ENCODE measurements at places on chromosomes 4 and X. TPM values are rescaled to one million over a fixed set of nuclear protein-coding genes. Genes with fewer than 3 reads are reported as not detected.

Gene PF4V1
- not detected for polyA plus RNA-seq

Gene CYTL1
- polyA plus RNA-seq = not detected

DNA sequence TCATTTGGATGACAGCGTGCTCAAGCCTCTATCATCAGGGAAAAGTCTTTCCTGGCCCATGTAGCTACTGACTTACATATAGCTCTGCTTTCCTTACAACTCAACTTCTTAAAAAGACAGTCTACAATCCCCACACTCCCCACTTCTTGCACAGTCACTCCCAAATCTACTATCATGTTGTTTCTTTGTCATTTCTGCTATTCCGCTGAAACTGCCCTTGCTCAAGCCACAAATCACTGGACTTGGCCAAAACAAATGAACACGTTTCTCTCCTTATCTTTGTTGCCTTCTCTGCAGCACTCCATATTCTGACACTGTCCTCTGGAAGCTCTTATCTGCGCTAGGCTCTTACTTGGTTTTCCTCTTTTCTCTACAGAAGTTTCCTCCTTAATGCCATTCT, 28.2 kb downstream of the GPRIN3 start:
- no peak overlapping the region for H3K4me3 ChIP-seq
- H3K27me3 ChIP-seq = no peaks in the 10 kb centered on the region
- no peak overlapping the region for H3K27ac ChIP-seq
- H3K4me1 ChIP-seq = peaks cover 97% of the 10 kb centered on the region
- peaks cover 9% of the 10 kb centered on the region for H3K36me3 ChIP-seq

GRCh38 chr4:37138789-37139188, 105.8 kb upstream of the NWD2 start:
- H3K36me3 ChIP-seq = no peaks in the 10 kb centered on the region
- no peaks in the 10 kb centered on the region for H3K4me1 ChIP-seq
- no peak for DNase-seq
- H3K4me3 ChIP-seq = no peak overlapping the region

Gene AADAT
- polyA plus RNA-seq = not detected

GRCh38 chr4:188992706-188993105, 853.5 kb downstream of the TRIML1 start:
- no peaks in the 10 kb centered on the region for H3K4me1 ChIP-seq
- no peaks in the 10 kb centered on the region for H3K36me3 ChIP-seq
- DNase-seq = no peak
- H3K4me3 ChIP-seq = no peak overlapping the region
- no peak overlapping the region for H3K27ac ChIP-seq
- no peaks in the 10 kb centered on the region for H3K27me3 ChIP-seq

Gene LRAT
- not detected for polyA plus RNA-seq

Gene IL3RA
- polyA plus RNA-seq = not detected

Gene EGF
- polyA plus RNA-seq = not detected

Gene OTUD6A
- polyA plus RNA-seq = not detected

GRCh38 chr4:25862411-25863346, at the start of gene SEL1L3:
TSS of gene SEL1L3 (minus strand) at chr4:25862988. CDS start at chr4:25862836, 152 bp downstream.
- no peaks in the 10 kb centered on the region for H3K27me3 ChIP-seq
- peak within 1 kb of the TSS; percentile 71 for H3K4me3 ChIP-seq
- H3K36me3 ChIP-seq = no peaks in the 10 kb centered on the region
- H3K4me1 ChIP-seq = peaks cover 48% of the 10 kb centered on the region
